ENCODE measurements at places on chromosomes 3 and 15. TPM values are rescaled to one million over a fixed set of nuclear protein-coding genes. Genes with fewer than 3 reads are reported as not detected.

DNA sequence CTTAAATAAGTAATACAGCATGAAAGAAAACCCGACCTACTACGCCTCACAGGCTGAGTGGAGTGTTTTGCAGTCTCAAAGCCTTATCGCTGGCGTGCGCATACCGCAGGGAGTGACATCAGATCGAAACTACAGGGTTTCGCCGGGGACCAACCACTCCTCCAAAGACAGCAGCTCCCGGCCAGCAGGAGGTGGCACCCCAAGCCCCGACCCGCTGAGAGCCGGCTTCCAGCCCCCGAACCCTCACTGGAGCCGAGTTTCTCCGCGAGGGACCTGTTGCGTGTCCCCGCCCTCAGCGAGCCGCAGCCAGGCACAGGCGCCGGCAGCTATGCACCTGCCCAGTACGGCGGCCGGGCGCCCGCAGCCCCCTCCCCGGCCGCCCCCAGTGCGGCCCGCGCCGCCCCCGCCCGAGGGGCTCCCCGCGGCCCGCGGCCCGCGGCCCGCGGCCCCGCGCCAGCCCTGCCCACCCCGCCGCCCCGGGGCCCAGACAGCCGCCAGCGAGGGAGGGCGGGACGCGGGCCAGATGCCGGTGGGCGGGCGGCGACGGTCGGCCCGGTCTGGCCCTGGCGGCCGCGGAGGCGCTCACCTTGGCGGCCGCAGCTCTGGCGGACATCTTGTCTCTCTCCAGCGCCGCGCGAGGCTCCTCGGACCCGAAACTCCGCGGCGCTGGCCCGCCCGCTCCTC, 710 bp downstream of the TJP1 start:
- peak; percentile 49 for DNase-seq

DNA sequence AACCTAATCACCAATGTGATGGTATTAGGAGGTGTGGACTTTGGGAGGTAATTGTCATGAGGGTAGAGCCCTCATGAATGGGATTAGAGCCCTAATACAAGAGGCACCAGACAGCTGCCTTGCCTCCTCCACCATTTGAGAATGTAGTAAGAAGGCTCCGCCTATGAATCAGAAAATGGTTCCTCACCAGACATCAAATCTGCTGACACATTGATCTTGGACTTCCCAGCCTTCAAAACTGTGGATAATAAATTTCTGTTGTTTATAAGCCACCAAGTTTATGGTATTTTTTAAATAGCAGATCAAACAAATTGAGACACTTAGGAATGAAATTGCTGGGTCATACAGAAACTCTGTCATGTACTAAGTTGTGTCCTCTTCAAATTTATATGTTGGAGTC, 56.8 kb upstream of the COL6A5 start:
- no peak for DNase-seq

GRCh38 chr3:47577583-47578118, 1.0 kb downstream of the CSPG5 start:
- DNase-seq = no peak

- no peak for DNase-seq
Measured at GRCh38 chr15:101028321-101028720, 109.2 kb downstream of the LRRK1 start.

DNA sequence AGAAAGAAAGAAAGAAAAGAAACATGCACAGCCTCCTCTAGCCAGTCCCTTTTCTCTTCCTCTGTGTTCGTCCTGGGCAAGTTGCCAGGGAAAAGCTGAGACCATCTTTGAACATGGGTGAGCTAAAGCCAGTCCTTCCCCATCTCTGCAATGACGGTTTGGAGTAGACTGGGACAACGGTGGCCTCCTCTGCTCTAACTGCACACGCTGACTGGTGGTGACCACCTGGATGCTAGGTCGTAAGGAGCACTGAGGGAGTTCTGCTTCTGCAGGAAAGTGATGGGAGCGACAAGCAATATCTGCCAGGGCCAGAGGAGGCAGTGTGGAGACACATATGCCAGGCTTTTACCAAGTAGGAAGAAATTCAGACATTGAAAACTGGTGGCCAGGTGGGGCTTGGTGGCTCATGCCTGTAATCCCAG, 111.7 kb downstream of the NUP210 start:
- peak; percentile 47 for DNase-seq

GRCh38 chr3:14783480-14784086, 35.2 kb upstream of the FGD5 start:
- DNase-seq = no peak

GRCh38 chr3:186361762-186362536, at the start of gene DGKG:
TSS of gene DGKG (minus strand) at chr3:186362234. CDS start at chr3:186320459, 41,775 bp downstream.
- DNase-seq = no peak

GRCh38 chr3:49966233-49966942, 26.4 kb downstream of the RBM6 start:
- DNase-seq = no peak

DNA sequence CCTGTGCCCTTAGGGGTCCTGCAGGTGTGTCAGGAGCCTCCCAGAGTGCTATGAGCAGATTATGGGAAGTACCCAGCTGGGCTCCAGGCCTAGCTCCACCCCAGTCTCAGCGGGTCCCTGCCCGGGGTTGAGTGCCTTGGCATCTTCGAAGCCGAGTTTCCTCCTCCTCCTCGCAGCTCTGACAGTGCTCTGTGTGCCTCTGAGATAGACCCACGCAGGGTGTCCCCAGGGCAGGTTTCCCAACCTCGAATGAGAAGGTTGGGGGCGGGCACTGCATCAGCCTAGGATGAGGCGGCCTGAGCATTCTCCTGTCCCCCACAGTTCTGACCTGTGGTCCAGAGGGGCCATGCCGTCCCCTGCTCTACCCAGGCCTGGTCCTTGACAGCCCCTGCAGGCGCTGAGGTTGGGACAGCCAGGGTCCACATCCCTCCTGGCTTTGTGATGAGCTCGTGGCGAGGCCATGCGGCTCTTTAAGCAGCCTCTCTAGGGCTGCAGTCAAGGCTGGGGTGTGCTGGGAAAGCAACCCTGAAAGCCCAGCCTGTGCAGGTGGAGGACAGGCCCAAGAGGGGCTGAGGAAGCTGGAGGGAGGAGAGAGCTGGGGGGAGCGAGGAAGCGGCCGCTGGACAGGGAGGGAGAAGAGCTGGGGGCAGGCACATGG, 20.2 kb upstream of the SKOR1 start:
- DNase-seq = no peak

- DNase-seq = no peak
Measured at GRCh38 chr3:9553021-9553947, at the start of gene LHFPL4. TSS of gene LHFPL4 (minus strand) at chr3:9553822. CDS start at chr3:9552679, 1,143 bp downstream.

GRCh38 chr3:43879166-43879565, 188.4 kb downstream of the ABHD5 start:
- DNase-seq = no peak

Gene CYP1A2
- polyA plus RNA-seq = 0.04 TPM

Gene CPEB1
- 0.67 TPM for polyA plus RNA-seq

Gene C3orf49
- 0.55 TPM for polyA plus RNA-seq

Gene SERPINI2
- not detected for polyA plus RNA-seq
